Anterior cingulate cortex (tissue), 58 donors: ENCODE measurements at places on chromosomes 7 and 10.

DNA sequence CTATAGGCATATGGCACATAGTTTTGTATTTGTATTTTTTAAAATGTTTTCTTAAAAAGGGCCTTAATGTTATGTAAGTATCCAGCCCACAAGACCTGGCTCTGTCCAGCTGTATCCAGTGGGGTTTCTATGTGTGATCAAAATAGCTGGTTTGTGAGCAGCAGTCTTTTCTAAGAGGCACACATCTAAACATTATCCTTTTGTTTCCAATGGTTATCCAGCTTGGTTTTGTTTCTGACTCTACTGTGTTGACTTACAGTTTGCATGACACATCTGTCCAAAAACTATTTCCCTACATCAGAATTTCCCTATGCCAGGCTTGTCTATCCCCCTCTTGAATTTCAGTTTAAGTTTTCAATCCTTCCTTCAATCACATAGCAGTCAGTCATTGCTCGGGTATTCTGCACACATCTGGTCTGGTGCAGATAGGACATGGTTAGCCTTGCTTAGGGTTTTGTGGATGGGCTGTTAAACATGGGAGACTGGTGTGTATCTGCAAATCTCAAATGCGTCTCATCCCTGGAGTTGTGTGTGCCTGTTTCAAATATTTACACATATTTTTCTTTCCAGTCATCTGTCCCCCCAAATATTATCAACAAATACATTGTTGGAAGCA is 104.2 kb downstream of the SAMD9 start:
- no peak for DNase-seq

- no peak for DNase-seq
Observed at GRCh38 chr10:86752311-86752710, 4.1 kb upstream of the BMPR1A start.

DNA sequence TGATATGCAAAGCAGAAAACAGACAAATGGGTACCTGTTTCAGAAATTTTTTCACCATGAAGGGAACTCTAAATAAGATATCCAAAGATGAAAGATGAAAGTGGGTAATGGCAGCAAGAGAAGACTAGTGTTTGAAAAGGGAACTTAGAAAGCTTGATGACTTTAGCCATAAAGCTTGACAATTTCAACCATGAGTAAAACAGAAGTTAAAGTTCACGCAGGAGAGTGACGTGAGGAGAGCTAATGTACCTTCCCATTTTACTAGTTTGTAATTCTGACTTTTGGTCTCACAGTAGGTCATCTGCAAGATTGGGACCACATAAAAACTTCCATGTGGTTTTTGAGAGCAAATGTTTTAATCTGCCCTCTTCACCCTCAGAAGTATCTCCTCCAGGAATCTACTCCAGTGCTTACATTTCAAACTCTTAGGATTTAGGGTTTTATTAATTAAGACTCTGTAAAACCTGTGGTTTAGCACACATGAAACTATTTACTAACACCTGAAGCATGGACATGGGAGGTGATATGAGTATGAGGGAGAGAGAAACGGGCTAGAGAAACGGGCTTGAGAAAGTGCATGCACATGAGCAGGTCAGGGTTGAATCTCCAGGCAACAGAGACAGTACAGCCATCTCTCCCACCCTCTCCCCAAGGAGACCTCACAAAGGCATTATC is 24.4 kb upstream of the GIMAP2 start:
- no peak for DNase-seq

DNA sequence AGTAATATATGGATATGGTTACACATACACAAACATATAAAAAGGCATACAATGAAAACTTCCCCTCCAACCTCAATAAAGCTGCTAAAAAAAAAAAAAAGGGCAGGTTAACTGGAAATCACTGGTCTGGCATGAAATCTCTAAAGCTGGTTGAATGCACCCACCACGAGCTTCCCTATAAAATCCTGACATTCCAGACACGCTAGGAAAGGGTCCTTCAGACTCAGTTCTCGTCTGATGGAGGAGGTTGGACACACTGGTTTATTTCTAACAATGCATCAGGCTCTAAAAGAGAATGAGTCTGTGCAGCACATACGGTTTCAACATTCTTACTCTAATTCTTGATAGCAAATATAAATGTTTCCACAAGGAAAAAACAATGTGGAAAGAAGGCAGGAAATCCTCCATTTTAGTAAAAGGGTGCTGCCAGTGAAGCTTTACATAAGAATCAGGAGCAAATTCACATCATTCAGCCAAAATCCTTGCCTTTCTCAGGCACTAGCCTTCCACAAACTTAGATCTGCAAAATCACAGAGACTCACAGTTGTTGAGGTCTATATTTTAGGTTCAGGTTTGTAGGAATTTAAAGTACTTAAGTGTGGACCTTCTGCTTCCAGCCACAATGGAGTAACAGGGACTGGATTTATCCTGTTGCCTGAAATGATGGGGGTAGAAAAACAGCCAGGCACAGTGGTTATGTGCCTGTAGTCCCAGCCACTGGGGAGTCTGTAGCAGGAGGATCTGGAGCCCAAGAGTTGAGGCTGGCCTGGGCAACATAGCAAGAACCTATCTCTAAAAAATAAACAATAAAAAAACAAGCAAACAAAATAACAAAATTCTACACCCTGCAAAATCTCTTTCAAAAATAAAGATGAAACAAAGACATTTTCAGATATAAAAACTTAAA is 73.5 kb downstream of the CYTH3 start:
- DNase-seq: no peak

DNA sequence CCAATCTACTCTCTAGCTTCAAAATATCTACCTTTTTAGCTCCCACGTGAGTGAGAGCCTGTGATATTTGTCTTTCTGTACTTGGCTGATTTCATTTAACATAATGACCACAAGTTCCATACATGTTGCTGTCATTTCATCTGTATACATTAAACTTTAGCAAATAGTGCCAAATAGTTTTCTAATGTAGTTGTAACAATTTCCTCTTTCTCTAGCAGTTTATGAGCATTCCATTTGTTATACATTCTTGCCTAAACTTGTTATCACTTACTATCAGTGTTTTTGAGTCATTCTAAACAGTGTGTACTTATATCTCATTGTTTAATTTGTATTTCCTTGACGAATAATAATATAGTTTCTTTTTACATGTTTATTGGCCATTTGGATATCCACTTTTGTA is 77.2 kb downstream of the NEUROD6 start:
- DNase-seq: no peak

DNA sequence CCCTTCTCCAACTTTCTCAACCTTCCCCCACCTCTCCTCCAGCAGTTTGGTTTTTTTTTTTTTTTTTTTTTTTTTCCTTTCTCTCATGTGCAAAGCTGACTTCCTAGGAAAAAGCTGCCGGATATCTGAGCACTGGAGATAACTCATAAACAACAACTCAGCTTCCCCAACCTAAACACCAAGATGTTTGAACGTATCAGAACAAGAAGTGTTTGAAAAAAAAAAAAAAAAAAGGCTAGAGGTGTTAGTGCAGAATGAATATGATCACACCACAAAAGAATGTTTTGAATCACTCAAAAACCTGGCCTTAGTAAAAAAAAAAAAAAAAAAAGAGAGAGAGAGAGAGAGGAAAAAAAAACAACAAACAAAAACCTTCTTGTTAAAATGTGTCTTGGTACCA is 11.2 kb downstream of the GATA3 start:
- no peak for DNase-seq

DNA sequence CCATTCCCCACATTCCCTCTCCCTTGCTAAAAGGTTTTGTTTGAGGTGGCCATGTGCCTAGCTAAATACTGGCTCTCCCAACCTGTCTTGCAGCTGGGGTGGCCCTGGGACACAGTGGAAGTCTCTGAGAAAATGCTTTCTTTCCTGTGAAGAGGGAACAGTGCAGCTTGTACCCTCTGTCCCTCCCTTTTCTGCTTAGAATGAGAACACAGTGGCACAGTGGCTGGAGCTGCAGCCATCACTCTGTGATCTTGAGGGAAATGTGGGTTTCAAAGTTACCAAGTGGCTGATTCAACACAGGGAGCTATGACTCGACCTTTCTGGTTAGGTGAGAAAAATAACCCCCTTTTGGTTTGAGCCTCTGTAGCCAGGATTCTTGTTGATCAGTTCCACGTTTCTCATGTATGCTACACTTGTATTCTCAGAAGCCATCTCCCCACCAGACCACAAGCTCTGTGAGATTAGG is 62.7 kb upstream of the CARD11 start:
- no peak for DNase-seq

- DNase-seq: no peak
Observed at GRCh38 chr10:30804478-30805055, 175.0 kb upstream of the LYZL2 start.

GRCh38 chr7:101129603-101130117 is 2.8 kb downstream of the SERPINE1 start:
- no peak for DNase-seq

- peak; percentile 71 for DNase-seq
Observed at GRCh38 chr7:51471210-51471980, 154.8 kb upstream of the COBL start.

GRCh38 chr10:117163954-117164548 is 26.0 kb upstream of the VAX1 start:
- no peak for DNase-seq

- no peak for DNase-seq
Observed at GRCh38 chr10:26863351-26864076, 2.8 kb upstream of the ABI1 start.

DNA sequence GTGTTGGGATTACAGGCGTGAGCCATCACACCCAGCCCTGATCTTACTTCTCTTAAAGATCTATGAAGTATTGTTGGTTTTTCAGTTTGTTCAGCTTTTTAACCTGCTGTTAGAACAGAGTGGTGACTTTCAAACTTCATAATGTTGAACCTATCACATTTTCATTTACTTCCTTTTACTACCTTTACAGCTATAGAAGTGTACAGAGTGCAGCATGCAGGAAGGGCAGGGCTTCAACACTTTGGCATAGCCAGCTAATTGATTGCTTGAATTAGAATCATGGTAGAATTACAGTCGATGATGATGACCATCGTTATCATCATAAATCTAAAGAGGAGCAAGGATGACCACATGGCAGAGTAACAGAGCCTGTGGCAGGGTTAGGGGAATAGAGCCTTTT is 55.5 kb downstream of the AOAH start:
- no peak for DNase-seq

- DNase-seq: no peak
Observed at GRCh38 chr7:46146454-46147255, 225.6 kb upstream of the IGFBP3 start.

DNA sequence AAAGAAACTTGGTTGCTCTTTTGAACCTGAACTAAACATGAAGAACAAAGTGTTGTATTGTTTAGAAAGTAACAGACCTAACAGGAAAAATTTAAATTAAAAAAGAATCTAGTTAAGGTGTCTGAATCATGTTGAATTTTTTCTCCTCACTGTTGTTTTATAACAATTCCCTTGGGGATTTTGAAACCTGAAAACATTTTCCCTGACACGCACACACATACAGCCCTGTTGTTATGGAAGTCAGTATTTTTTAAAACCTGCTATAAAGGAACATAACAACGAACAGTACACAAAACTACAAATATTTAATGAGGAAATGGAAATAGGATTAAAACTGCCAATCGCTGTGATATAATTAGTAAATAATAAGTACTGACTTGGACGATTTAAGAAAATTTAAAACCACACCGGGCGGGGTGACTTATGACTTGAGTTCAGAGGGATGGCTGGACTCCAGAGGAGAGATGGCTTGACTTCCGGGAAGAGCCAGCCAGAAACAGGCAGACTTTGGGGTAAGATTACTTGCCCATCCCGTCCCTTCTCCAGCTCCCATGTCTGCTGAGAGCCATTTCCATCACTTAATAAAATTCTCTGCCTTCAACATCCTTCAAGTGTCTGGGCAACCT is 16.2 kb upstream of the SPOCK2 start:
- no peak for DNase-seq

DNA sequence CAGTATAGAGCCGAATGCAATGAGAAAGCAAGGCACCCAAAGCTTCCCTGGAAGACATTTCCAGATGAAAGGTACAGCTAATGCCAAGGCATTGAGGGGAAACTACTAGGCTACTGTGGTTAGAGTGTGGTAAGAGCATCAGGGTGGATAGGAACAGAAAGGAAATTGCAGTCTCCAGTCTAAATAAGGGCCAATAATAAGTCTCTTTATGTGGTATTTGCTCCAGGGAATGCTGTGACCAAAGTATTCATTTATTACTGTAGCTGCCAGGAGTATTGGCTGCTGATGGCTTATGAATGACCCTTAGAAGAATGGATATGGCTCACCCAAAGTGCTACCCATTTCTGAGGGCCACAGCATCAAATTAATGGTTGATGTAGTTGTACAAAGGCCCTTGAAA is 30.1 kb upstream of the POT1 start:
- DNase-seq: no peak

- DNase-seq: no peak
Observed at GRCh38 chr7:81308643-81309322, 389.9 kb upstream of the SEMA3C start.

GRCh38 chr10:80468806-80469421 is 14.8 kb downstream of the TSPAN14 start:
- no peak for DNase-seq

GRCh38 chr7:5237286-5237685 is 45.5 kb upstream of the SLC29A4 start:
- DNase-seq: peak; percentile 42

DNA sequence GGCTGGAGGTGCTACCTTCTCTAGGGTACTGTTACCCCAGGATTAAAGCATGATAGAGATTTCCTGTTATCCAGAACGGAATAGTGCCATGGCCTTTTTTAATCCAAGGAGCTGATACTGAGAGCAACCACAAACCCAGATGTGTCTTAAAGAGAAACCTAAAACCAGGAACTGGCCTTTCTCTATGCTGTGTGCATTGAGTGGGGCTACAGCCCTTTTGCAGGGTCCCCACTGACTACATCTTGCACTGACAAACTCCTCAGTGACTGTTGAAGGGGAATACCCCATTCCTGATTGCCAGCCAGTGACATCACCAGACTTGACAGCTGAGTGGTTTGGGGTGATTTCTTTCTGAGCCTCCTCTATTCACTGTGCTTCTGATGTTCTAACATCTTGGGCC is 81.9 kb upstream of the CAPZA2 start:
- DNase-seq: no peak

DNA sequence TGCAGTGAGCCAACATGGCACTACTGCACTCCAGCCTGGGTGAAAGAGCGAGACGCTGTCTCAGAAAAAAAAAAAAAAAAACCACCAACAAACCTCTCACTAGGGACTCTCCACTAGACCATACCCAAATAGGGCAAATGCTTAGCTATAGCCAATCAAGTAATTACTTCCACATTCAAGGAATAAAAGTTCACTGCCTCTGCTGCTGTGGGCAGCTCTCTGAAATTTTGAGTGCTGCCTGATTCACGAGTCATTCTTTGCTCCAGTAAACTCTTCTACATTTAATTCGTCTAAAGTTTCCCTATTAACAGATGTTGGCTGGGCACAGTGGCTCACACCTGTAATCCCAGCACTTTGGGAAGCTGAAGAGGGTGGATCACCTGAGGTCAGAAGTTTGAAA is 4.7 kb upstream of the NRBF2 start:
- no peak for DNase-seq

GRCh38 chr7:2928256-2928612 is 84.1 kb upstream of the GNA12 start:
- DNase-seq: no peak

DNA sequence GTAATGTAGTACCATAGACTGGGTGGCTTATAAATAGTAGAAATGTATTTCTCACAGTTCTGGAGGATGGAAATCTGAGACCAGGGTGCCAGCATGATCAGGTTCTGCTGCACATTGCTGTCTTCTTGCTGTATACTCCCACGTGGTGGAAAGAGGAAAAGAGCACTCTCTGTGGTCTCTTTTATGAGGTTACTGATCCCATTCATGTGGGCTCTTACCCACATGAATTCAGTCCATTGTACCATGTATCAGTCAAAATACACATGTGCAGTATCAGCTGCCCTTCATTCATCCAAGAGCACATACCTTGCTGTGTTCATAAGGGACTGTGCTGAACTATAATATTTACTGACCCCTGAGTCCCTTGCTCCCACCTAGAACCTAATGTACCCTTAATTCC is 17.1 kb downstream of the PNLIPRP2 start:
- no peak for DNase-seq
